ENCODE measurements at places on chromosomes 3 and 15. TPM values are rescaled to one million over a fixed set of nuclear protein-coding genes. Genes with fewer than 3 reads are reported as not detected.

The LRRC57 gene
- total RNA-seq = 22.0 TPM

GRCh38 chr3:107899990-107900651, 190.7 kb downstream of the CD47 start:
- H3K27me3 ChIP-seq = peaks cover 9% of the 10 kb centered on the region
- H3K36me3 ChIP-seq = peaks cover 4% of the 10 kb centered on the region
- no peak overlapping the region for H3K27ac ChIP-seq
- no peak for DNase-seq
- peaks cover 20% of the 10 kb centered on the region for H3K4me1 ChIP-seq

DNA sequence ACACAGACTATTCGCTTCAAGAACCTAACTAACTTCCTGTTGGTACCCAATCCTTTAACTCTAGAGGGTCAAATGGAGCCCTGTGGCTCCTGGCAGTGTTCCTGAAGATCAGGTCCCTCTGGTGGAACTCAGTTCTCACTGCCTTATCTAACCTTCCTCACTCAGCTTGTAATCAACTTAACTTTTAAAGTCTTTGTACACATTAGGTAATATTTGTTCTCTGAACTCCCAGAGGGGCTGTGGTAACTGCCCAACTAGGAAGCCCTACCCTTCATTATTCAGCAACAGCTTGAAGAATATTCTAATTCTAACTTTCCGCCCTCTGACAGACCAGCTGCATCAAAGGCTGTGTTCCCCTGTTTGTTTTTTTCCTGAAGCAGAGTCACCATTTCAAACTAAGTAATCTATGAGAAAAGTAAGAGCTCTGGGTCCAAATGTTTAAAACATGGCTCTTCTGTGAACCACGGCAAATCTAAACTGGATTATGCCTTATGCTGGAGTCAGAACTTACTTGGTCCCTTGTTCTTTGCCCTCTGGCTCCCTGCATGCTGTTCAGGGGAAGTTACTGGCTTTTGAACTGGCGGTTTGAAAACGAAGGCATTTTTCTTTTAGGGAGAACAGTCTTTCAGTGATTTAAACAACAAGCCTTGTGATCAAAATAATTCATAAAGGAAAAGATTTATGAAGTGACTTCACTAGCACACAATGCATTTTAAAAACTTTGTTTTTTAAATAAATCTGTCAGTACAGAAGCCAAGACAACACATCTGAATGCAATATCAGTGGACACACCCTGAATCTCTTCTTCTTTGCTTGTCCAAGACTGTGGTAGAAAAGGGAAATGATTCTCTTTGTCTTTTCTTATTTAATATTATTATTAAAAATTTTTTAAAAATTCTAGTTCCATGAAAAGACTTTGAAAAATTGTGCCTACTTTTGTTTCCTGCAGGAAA, 365.6 kb downstream of the TIGIT start:
- DNase-seq = no peak
- H3K4me3 ChIP-seq = no peak overlapping the region
- no peaks in the 10 kb centered on the region for H3K27me3 ChIP-seq

GRCh38 chr3:76367281-76367680, 581.9 kb upstream of the ZNF717 start:
- H3K4me3 ChIP-seq = no peak overlapping the region
- H3K27me3 ChIP-seq = no peaks in the 10 kb centered on the region
- H3K36me3 ChIP-seq = no peaks in the 10 kb centered on the region

DNA sequence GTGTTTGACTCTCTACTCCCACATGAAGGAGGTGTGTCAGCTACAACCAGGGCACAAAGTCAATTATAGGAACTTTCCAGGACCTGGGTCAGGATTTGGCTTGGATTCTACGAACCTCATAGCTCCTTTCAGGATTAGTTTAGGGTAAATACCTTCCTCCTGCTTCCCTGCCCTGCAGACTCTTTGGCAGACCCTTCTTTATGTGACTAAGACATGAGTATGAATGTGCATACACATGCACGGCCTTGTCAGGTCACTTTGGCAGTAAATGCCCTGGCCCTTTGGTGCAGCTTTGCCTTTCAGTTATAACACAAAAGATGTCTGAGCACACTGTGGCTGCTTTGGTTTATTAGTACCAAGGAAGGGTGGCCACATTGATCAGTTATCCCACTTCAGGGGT, 68.9 kb downstream of the GHSR start:
- H3K4me1 ChIP-seq = no peaks in the 10 kb centered on the region
- no peak for DNase-seq
- no peaks in the 10 kb centered on the region for H3K27me3 ChIP-seq
- peaks cover 74% of the 10 kb centered on the region for H3K36me3 ChIP-seq

DNA sequence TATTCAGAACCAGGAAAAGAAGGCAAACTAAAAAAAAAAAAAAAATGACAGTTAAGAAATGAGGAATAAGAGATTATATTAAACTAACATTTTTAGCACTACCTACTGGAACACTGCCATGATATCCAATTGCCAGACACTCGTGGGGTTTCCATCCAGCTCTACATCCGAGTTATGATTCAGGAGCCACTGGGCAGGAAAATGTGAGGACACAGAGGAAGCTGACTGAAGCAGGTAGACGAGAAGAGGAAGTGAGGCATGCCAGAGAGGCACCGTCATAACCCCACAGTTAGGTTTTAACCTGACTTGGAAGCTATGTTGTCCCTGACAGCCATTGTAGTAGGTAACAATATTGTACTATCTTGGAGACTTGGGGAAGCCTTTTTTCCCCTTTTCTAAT, 495.0 kb downstream of the NLGN1 start:
- no peak for DNase-seq
- H3K36me3 ChIP-seq = no peaks in the 10 kb centered on the region
- H3K4me3 ChIP-seq = no peak overlapping the region
- no peak overlapping the region for H3K27ac ChIP-seq
- peaks cover 34% of the 10 kb centered on the region for H3K4me1 ChIP-seq
- H3K27me3 ChIP-seq = no peaks in the 10 kb centered on the region

GRCh38 chr15:35168464-35168863, 83.4 kb upstream of the NANOGP8 start:
- no peak overlapping the region for H3K4me3 ChIP-seq
- H3K4me1 ChIP-seq = peaks cover 34% of the 10 kb centered on the region
- peak overlapping the region; percentile 47 for H3K27ac ChIP-seq
- no peak for DNase-seq
- H3K27me3 ChIP-seq = no peaks in the 10 kb centered on the region

- H3K4me3 ChIP-seq = no peak overlapping the region
- no peaks in the 10 kb centered on the region for H3K4me1 ChIP-seq
- DNase-seq = no peak
- no peaks in the 10 kb centered on the region for H3K36me3 ChIP-seq
Measured at GRCh38 chr3:59978979-59979378, 929.2 kb upstream of the CFAP20DC start.

The SPTSSB gene
- total RNA-seq = 0.74 TPM

The UBE2E1 gene
- total RNA-seq = 90.4 TPM

- H3K4me1 ChIP-seq = peaks cover 26% of the 10 kb centered on the region
- no peaks in the 10 kb centered on the region for H3K36me3 ChIP-seq
- no peak overlapping the region for H3K4me3 ChIP-seq
- H3K27ac ChIP-seq = peak overlapping the region; percentile 19
- H3K27me3 ChIP-seq = peaks cover 7% of the 10 kb centered on the region
Measured at GRCh38 chr15:76064375-76064774, 4.6 kb downstream of the TMEM266 start.

The SERINC4 gene
- total RNA-seq = 0.09 TPM

The VIPR1 gene
- 2.1 TPM for total RNA-seq

- H3K4me3 ChIP-seq = no peak overlapping the region
- no peaks in the 10 kb centered on the region for H3K27me3 ChIP-seq
- H3K4me1 ChIP-seq = peaks cover 15% of the 10 kb centered on the region
- DNase-seq = no peak
- H3K27ac ChIP-seq = no peak overlapping the region
- H3K36me3 ChIP-seq = no peaks in the 10 kb centered on the region
Measured at GRCh38 chr3:44887101-44887500, 12.7 kb downstream of the TGM4 start.

Measured in mesothelial cell of epicardium (in vitro differentiated cells).